NCI-H774 (cell line): ENCODE measurements at places on chromosomes 6 and 20.

GRCh38 chr20:18412221-18412901 lies 54.5 kb downstream of the DZANK1 start:
- DNase-seq, result no peak

- DNase-seq, result no peak
These were observed 113.8 kb upstream of the ARMC2 start for GRCh38 chr6:108734271-108734922.

DNA sequence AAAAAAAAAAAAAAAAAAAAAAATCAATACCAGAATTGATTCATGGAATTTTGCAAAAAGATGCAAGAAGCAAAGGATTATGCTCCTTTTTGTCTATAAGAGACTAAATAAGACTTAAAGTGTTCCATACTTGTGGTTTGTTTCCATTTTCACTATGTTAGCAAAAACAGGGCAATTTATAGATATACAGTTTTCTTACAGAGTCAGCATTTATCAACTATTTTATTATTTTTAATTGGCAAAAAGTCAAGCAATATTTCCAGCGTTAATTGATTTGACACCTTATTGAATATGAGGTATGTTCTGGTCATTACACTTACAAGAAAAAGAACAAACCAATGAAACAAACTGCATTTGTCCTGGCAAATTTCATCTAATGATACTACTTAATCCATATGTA lies 5.4 kb upstream of the SGK1 start:
- DNase-seq, result no peak

DNA sequence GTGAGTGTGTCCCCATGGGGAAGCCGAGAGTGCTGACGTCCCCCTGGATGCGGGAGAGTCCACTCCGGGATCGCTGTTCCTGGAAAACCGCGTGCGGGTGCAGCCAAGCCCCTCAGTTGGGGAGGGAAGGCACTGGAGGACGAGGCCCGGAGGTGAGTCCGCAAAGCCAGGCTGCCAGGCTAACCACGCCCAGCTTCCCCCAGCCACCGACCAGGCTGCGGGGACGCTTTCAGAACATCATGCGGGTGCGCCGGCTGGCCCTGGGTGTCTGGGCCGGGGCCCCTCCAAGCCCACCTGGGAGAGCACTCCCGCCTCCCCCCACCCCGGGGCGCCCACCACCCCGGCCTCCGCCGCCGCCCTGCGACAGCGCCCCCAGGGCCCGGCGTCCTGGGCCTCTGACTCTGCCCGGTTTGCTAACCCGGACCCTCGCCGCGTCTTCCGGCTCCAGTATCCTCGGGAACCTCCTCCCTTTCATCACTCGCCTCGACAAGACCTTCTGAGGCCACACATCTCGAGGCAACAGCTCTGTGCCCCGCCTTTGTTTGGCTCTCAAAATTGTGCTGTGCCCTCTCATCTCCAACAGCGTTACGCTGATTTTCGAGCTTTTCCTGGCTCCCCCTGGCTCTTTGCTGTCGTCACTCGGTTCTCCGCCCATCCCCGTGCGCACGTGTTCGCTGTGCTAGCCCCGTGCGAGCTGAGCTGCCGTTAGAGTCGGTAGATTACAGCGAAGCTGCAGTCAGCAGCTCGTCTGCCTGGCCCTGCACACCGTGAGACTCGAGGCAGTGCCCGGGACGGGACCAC lies 47.1 kb upstream of the ENTPD6 start:
- peak; percentile 11 for DNase-seq

GRCh38 chr6:28712982-28713381 lies 187.3 kb downstream of the GPX5 start:
- DNase-seq, result no peak

- DNase-seq, result no peak
These were observed 12.9 kb downstream of the THBS2 start for GRCh38 chr6:169240591-169241390.

GRCh38 chr6:30979141-30979540 lies 4.4 kb upstream of the MUC21 start:
- DNase-seq, result no peak

DNA sequence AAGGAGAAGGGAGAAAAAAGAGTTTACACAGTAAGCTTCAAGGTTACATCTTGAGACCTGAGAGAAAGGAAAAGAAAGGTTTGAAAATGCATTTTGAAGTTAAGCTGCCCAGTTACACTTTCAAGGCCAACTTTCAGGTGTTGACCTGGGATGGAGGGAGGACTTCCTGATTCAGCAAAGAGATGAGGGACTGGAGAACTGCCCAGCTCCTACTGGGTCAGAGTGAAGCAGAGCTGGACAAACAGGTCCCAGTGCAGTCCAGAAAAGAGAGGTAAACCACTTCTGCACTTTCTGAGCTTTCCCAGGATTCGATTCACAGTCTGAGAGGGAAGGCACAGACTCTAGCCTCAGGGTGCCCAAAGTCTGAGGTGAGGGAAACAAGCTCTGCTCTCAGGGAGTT lies 6.0 kb upstream of the TJAP1 start:
- no peak for DNase-seq

DNA sequence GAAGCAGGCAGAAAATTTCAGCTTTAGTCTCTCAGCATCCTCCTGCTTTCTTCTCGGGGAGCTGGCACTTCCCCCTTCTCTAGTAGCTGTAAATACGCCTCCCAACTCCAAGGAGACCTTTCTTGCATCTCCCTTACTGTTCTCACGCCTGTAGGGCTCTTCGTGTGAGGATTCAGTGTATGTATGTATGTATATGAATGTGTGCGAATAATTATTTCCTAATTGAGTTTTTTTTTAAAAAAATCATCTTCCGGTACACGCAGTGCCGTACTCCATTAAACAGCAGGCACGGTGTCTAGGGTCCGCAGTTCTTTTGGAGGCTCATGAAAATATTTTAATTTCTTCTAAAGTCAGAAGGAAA lies 85.4 kb downstream of the HFE start:
- no peak for DNase-seq

DNA sequence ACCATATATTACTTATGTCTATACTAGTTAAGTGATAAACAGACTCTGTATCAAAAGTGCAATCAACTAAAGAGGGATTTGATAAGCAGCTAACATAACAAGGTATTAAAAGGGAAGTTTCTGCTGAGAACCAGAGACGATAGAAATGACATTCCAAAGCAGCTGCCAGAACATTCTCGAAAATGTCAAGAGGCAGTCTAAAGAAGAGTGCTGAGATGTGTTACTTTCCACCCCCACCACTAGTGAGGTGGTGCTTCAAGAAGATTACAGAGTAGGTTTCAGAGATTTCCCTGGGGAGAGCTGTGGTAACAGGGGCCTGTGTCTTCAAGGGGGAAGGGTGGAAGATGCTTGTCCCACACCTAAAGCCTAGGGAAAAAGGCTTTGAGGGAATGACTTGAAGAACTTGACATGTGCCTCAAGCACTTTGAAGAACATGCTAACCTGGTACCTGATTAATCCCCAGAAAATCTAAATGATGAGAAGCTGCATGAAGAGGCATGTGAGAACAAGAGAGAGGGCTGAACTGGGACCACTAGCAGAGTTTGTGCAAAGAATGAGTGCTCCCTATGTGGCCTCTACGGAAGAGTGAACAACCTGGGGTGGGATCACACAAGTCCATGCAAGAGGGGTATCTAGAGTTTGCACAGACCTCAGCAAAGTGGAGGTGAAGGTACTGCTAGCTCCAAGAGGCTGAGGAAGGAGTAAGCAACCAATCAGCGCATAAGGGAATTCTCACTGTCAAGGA lies 5.0 kb downstream of the FAM184A start:
- no peak for DNase-seq

DNA sequence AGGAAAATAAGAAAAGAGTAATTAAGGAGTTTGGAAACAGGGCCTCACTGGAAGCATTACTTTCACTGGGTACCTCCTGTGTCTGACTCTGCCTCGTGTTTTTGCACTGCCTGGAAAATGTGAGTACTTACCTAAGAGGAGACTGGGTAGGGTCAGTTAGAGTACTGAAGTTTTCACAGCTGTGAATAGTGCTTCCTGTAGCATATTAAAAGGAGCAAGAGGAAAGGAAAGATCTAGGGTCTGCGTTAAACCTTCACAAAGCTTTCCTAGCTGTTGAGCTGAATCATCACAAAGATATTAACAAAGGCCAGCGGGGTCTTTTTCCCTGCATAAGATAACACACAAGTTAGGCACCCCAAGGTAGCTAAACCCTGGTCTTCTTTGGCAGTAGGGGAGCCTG lies 82.3 kb downstream of the MLIP start:
- no peak for DNase-seq

DNA sequence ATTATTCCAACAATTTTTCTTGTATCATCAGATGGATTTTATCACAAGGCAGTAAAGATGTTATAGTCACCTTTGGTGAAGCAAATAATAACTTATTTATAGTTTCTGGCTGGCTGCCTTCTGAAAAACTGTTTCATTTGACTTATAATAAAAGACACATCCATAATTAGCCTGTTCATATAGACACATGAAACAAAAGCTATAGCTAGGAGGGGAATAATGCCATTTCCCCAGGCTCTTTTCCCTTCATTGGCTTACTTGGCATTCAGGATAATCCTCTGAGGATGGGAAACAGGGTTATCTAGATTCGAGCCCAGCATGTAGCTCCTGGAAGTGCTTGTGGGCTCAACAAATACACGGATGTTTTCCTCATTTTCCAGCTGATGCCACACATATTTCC lies 17.5 kb downstream of the MMP24 start:
- no peak for DNase-seq

GRCh38 chr6:44113414-44113813 lies 13.8 kb downstream of the MRPL14 start:
- no peak for DNase-seq

- DNase-seq, result no peak
These were observed 47.1 kb downstream of the IGF2R start for GRCh38 chr6:160015778-160016684.

DNA sequence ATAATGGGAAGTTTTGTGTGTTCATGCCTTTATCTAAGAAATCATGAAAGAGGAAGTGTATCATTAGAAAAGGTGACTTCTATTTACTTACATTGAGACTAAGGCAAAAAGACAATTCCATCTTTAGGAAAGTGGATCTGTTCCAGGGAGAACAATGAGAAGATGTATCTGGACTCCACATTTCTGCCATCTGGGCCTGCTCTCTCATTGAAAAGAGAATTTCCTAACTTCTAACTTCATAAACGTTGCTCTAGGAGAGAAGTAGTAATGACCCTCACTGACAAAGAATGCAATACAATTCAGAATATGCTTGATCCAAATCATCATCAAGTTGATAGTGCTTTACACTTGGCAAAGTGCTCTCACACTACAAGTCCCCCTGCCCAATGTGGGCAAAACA lies 294.2 kb downstream of the OGFRL1 start:
- DNase-seq, result no peak

DNA sequence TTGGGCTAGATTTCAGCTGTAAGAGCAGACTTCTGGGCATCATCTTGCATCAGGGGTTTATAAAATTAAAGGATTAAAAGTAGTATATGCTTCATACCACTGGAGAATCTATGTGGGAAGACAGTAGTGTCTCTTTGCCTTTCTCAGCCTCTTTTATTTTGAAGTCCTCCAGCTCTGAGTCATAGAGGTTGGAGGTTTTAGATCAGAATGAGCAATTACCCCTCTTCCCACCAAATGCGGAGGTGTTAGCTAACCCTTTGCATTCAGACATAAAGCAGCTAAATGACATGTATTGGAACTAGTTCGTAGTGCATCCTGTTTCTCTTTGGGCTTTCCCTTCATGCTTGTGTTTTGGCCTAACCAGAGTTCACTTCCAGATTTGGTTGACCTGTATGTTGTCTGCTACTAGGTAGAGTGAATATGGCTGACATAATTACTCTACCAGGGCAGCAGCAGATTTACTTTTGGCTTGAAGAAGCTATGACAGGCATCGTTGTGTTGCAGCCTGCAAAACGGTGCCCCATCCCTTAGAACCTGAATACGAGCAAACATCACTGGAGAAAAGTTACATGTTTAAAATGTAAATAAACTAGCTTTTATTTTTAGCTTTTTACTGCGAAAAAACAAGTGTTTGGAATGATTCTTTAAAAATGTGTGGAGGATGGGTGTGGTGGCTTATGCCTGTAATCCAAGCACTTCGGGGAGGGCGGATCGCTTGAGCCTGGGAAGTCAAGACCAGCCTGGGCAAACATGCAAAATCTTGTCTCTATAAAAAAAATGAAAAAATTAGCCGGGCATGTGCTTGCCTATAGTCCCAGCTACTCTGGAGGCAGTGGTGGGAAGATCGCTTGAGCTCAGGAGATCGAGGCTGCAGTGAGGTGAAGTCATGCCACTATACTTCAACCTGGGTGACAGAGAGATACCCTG lies 82.2 kb downstream of the MYO6 start:
- DNase-seq, result no peak

DNA sequence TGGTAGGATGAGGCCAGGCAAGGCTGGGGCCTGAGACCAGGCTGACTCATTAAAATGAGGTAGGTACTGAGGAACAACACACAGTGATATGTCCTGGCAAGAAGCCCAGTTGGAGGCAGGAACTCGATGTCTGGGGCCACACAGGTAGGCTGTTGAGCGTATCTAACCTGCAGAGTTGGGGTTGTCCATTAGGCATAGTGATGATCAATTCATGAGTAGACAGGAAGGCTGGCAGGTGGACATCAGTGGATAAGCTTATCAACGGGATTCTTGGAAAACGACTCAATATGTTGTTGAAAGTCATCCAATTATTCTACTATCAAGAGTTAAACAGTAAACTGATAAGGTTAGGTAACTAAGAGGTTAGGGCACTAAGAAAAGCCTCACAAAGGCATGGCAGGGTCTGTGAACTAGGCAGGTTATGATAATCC lies 193.2 kb upstream of the COL21A1 start:
- DNase-seq, result no peak

- DNase-seq, result peak; percentile 14
These were observed 37.8 kb downstream of the HFE start for GRCh38 chr6:26124781-26125685.

DNA sequence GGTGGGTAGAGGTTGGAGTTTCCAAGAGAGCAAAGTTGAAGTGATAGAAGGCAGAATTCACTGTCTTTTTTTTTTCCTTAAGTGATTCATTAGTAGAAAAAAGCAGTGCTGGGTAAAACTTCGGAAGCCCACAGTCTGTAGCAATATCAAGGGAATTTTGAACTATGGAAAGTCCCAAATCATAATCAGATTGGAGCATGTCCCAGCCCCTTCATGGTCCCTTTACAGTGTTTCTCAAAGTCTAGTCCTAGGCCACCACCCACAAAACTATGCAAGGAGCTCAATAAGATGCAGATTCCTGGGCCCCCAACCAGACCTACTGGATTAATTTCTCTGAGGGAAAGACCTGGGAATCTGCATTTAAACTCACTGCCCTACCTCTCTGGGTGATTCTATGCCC lies 22.6 kb downstream of the NEDD9 start:
- no peak for DNase-seq
